ENCODE measurements at places on chromosomes 7 and 10.
A peak's percentile ranks its signal among the peaks of the same experiment; 100 is the strongest.

DNA sequence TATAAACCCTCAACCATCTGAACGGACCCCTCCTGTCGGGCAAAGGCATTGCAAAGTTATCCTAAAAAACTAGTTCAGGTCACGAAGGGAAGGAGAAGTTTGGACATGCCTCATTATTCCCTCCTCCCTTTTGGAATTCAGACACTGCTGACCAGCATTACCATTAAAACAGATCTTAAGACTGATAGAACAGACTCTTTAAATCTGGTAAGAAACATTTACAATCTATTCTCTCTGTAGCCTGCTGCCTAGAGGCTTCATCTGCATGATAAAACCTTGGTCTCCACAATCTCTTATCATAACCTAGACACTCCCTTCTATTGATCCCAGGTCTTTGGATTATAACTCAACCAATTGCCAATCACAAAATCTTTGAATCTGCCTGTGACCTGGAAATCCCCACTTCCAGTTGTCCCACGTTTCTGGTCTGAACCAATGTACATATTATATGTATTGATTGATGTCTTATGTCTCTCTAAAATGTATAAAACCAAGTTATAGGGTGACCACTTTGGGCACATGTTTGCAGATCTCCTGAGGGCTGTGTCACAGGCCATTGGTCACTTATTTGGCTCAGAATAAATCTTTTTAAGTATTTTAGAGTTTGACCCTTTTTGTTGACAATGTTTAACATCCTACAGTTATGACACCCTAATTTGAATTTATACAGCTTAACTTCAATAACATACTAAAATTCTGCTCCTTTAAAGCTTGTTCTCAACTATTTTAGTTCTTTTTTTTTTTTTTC is 23.5 kb upstream of the CNNM2 start:
- no peak for DNase-seq

DNA sequence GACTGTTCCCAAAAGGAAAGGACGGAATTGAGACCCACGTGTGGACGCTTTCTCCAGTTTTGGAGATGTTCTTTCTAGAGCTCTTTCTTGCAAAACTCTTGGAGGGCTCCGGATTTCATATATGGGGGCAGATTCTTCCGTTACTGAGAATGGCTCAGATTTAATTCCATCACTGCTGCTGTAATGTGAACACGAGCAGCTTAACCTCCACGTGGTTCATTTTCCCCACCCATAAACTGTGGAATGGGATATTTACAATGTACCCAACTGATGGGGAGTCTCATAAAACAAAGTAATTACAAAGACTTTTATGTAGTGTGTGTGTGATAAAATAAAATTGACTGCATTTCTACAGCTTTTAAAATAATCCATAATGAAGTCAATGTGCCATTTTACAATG is 15.1 kb upstream of the MSRB2 start:
- DNase-seq, result no peak

DNA sequence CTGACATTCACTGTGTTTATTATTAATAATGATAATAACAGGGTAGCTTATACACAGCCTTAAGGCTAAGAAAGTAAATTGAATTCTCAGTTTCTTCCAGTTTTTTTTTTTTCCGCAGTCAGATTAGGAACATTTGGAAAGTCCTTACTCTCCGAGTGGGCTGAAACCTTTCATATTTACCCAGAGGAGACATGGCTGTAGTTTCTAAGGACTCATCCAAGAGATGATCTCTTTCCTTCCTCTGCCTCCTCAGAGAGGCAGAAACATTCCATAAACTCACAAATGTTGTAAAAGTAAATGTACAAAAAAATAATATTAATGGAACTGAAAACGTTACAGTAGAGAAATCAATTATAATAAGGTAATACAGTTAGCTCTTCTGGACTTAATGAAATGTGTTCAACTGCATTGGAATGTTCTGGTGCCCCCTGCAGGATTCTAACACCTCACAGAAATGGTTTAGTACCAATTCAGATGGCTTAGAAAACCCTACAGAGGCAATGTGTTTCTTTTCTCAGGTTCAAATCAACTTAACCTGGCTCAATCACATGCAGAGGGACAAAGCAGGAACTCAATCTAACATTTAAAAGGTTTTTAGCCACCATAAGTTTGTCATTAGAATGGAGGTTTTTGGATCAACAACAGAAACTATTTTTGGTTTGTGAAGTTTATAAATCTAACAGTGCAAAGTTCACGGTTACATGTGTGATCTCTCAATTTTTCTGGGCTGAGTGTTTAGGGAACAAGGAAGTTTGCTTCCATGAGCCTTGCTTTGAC is 71.7 kb downstream of the ICA1 start:
- peak; percentile 13 for DNase-seq

GRCh38 chr10:102504179-102504975 is 605 bp downstream of the SUFU start:
- peak; percentile 13 for DNase-seq

- no peak for DNase-seq
Measured at GRCh38 chr7:33937871-33938270, 32.5 kb downstream of the BMPER start.

Data from stimulated activated CD4-positive, alpha-beta T cell treated with anti-CD3 and anti-CD28 coated beads, Interleukin-15, amount 100 ng/mL, for 1 hour (primary cell).